ENCODE measurements at places on chromosomes 1 and 21.

GRCh38 chr1:112674440-112674985 lies at the start of gene MOV10:
Gene MOV10, plus strand, starts transcription at chr1:112674659. Its CDS starts 254 bp downstream, at chr1:112674913.
- DNase-seq: no peak

DNA sequence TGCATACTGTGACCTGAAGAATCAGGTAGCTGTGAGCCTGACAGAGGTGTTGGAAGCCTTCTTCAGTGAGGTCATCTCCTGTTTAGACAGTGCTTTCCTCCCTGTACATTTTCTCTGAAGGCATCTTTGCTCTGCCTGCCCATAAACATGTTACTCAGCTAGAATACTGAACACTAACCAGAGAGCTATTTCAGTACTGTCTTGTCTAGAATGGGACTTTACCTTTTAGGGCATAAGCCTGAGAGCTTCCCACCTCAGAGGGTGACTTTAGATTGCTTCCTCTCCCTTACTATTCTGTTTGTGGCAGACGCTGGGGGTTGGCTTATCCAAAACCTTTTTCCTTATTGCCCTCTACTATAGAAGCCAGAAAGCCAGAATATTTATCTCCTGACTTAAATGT lies 23.3 kb upstream of the ZNF326 start:
- DNase-seq: no peak

GRCh38 chr1:34844252-34844634 lies 15.3 kb downstream of the SMIM12 start:
- peak; percentile 13 for DNase-seq

DNA sequence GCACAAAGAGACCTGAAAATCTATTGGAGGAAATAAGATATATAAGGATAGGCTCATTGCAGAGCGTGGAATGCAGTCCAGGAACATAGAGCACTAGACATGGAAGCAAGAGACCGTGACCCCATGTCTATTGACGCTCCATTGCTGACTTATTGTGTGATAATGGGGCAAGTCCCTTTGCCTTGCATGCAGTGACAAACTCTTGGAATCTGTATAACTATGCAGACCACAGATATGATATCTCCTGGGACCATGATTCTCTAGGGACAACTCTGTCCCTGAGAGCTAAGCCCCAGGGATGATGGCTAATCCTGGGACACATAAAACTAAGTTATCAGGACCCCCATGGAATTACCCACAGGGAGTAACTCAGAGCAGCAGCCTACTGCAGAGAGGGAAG lies 73.1 kb upstream of the PRDX6 start:
- no peak for DNase-seq

- no peak for DNase-seq
These were observed 72.6 kb upstream of the USP24 start for GRCh38 chr1:55287723-55288122.

DNA sequence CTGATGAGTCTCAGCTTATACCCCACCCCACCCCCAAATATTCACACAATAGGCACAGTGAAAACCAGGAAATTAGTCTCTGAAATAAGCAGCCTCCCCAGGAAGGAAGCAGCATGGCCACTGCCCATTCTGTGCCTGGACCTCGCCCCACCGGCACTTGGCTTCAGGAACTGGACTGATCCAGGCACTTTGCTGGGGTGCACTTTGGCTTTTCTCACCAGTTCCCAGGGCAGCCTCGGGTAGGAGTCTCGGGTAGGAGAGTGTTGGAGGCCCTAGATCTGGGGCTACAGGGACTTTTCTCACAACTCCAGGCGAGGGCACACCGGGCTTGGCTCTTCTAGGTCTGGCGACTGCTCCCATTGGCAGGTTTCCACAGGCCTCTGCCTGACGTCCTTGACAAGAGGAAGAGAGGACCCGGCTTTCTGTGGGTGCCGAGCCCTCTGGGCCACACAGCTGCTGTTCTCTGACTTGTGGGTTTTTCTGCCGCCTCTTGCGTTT lies 18.7 kb downstream of the ADARB1 start:
- DNase-seq: no peak

DNA sequence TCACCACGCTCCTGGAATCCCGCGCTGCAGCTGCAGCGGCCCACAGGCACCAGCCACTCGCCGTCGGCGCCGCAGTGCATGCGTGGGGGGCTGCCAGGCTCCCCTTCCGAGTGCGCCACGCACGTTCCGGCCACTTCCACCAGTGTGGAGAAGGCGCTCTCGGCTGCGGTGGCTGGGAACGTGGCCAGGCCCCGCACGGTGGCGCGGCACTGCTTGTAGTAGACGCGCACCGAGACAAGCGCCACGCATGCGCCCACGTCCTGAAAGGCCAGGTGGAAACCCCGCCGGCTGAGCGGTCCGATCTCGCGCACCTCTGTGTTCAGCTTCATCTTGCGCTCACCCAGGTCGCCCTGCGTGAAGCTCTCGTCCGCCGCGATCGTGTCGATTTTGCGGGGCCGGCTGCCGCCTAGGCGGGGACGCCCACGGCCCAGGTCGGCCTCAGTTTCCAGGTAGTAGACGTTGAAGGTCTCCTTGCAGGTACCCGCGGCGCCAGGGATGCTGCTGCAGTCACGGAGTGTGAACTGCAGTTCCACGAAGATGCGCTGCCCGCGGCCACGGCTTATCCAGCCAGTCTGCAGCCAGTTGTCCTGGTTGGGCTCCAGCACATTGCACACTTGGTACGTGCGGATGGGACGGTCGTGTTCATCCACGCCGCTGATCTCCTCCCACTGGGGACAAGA lies 3.4 kb downstream of the EPHA10 start:
- no peak for DNase-seq

GRCh38 chr1:205505791-205506190 lies 1.3 kb downstream of the CDK18 start:
- DNase-seq: no peak

- DNase-seq: no peak
These were observed 8.2 kb upstream of the SLC9A1 start for GRCh38 chr1:27163093-27163492.

Data from hippocampal formation (tissue), 2 donors.